Left colon (tissue), 2 donors: ENCODE measurements at places on chromosomes 7 and 10.

DNA sequence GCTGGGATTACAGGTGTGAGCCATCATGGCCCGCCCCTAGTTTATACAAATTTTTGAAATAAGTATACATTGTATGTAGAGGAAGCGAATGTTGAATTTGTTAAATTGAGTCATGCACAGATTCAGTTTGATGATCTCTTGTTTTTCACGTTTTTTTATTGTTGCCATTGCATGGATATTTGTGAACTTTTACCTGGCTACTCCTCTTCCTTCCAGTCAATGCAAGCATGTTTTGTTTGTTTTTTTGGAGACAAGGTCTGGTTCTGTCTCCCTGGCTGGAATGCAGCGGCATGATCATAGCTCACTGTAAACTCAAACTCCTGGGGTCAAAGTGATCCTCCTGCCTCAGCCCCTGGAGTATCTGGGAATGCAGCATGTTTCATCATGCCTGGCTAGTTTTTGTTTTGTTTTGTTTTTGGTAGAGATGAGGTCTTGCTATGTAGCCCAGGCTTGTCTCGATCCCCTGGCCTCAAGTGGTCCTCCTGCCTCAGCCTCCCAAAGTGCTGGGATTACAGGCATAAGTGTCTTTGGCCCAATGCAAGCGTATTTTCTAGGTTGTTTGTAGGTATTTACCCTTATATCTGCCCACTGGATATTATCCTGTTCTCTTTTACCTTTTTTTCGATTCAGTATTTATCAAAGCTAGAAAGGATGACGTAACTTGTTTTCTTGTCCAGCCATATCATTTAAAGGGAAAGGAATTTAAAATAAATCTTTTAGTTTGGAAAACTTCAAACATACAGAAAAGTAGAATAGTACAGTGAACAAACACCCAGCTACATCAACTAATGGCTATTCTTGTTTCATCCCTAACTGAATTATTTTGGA is 11.0 kb downstream of the LCOR start:
- no peak for DNase-seq

DNA sequence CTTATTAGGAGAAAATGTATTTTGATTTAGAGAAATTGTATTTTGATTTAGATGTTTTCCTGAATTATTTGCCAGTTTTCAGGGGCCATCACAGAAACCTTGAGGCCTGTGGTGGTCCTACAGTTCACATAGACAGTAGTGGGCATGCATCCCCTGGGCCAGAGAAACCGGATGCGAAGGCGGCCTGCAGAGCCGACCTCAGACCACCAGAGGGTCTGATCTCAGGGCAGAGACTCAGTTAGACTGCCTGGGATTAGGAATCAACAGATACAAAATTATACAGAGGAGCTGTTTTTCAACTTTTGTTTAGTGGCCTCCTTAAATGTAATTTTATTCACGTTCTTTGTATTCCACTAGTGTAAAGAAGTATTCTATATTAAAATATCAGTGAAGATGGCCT is 158.4 kb downstream of the PAXIP1 start:
- DNase-seq: no peak

DNA sequence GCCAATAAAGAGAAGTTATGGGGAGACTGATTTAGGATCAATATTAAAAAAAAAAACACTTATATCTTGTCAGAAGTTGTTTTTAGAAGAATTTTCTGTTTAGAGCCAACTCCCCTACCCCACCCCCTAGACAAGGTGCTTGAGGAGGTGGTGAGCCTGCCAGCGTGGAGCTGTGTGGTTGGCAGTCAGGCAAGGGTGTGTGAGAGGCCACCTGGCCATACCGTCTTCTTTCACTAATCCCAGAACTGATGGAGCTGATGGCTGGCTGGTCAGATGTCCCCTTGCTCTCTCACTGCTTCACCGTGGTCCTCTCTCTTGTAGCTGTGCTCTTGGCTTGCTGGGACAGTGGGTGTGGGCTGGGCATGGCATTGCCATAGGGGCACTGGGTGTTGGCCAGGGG is 34.3 kb downstream of the NACAD start:
- DNase-seq: no peak

GRCh38 chr7:107643407-107643806 is 17.2 kb upstream of the SLC26A4 start:
- DNase-seq: no peak

GRCh38 chr10:17647326-17647725 is 3.4 kb downstream of the STAM start:
- no peak for DNase-seq

GRCh38 chr7:81605493-81605892 is 164.4 kb downstream of the HGF start:
- DNase-seq: no peak
